ENCODE measurements at places on chromosomes 11 and 22.
A peak's percentile ranks its signal among the peaks of the same experiment; 100 is the strongest.

GRCh38 chr22:39241794-39242594 is 2.8 kb downstream of the PDGFB start:
- DNase-seq, result no peak

DNA sequence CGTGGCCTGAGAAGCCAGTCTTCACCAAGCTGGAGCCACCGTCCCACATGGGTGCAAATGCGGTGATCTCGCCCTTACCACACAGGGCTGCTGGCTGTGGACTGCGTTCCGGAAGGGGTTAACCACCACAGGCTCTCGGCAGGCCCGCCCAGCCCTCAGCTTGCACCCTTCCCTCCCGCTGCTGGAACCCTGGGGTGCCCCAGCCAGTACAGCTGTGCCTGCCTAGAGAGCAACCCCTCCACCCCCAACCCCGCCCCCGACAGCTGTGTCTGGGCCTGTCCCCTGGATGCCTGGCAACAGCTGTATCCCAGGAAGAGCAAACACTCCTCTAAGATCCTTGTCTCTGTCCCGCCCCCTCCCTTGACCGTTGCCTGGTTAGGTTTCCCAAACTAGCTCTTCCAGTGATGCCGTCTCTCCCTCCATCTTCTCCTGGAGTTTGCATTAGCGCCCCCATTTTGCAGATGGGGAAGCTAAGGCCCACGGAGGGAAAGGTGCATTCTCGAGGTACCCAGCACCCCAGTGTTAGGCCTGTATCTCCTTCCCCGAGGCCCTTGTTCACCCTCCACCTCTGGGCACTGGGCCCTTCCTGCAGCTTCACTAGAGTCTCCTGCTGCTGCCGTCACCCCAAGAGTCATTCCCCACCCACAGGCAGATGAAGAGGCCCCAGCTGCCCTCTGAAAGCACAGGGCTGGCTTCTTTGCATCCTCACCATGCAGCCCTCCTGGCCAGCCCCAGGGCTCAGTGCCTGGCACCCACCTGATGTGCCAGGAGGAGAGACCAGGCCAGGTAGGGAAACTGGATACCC is 12.6 kb upstream of the COX8A start:
- peak; percentile 41 for DNase-seq

GRCh38 chr11:117160826-117161225 is 16.7 kb downstream of the PAFAH1B2 start:
- DNase-seq, result no peak

GRCh38 chr11:104624021-104624420 is 274.2 kb downstream of the CASP12 start:
- DNase-seq, result no peak

- no peak for DNase-seq
These were observed 1.7 kb downstream of the ESRRA start for GRCh38 chr11:64306876-64307622.

- DNase-seq, result peak; percentile 13
These were observed 57.0 kb downstream of the PDE2A start for GRCh38 chr11:72617080-72617762.

- DNase-seq, result peak; percentile 95
These were observed 53.6 kb downstream of the BCR start for GRCh38 chr22:23233752-23234408.

- DNase-seq, result no peak
These were observed 39.5 kb downstream of the COPB1 start for GRCh38 chr11:14460147-14460546.

DNA sequence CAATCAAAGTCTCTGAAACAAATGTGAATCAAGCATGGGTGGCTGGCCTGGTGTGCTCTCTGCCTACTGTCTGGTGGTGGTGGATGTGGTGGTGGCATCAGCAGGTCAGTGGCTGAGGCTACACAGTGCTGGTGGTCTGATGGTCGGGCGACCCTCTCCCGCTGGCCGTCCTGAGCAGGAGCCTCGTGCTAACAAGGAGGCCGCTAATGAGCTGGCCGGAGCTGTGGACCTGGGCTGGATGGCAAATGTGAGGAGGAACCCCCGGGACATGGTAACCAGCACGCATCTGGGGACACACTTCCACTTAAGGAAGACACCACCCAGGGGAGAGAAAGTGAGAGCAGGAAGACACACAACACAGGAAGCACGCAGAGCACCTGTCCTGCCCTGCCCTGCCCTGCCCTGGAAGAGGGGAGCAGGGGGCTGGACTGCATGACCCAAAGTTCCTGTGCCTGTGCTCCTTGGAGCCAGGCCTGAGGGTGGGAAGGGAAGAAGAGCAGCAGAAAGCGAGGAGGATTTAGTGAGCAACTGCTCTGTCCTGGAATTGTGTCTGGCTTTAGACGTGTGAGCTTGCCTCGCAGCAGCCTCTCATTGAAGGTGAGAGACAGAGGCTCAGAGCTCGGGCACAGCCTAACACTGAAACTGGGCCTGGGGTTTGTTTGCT is 23.7 kb downstream of the SLC37A2 start:
- no peak for DNase-seq

DNA sequence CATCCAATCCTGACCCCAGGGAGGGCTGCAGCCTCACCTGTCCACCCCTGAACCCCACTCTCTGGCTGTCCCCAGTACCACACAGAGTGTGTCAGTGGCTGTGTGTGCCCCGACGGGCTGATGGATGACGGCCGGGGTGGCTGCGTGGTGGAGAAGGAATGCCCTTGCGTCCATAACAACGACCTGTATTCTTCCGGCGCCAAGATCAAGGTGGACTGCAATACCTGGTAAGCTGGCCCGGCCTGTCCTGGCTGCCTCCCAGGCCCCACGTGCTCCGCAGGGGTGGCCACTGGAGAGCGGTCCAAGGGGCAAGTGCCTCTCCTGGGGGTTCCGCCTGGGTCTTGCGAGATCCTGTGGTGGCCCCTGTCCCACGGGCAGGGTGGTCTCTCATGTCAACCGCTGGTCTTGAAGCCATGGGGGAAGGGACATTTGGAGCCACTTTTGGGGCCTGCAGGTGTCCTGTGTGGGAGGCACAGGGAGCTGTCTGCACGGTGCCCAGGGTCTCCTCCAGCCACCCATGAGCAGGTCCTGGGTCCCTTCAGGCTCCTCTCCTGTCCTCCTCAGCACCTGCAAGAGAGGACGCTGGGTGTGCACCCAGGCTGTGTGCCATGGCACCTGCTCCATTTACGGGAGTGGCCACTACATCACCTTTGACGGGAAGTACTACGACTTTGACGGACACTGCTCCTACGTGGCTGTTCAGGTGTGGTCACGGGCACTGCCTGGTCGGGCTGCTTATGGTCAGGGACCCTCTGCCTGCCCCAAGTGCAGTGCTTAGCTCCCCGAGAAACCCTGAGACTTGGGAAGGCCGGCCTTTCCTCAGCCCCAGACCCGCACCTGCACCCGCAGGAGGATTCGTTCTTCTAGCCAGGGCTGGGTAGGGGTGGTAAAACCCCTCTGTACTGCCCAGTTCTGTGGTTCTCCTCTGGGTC is 11.8 kb downstream of the MUC2 start:
- no peak for DNase-seq

DNA sequence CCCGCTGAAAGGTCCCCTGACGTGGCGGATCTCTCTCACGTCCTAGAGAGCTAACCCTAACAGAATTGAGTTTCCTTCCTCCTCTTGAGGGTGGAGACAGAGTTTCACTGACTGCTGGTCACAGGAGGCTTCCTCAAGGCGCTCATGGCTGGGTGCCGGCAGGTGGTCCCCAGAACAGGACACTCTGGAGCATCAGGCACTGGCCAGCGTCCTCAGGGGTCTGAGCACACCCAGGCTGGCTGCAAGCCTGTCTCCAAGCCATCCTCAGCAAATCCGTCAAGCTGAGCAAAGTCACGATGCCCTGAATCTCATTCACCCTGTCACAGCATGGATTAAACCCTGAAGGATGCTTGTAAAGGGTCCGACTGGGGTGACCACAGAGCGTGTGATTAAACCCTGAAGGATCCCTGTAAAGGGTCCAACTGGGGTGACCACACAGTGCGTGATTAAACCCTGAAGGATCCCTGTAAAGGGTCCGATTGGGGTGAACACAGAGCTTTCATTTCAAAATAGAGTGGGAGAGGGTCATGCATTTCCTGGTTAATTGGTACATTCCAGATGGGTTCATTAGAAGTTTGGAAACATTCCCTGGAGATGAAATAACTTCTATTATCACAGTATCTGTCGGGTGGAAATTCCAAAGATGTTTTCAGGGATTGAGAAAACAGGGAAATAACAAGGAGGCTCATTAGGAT is 473.0 kb downstream of the BRD1 start:
- DNase-seq, result no peak

GRCh38 chr22:22558972-22559603 is at the start of gene PRAME:
TSS of gene PRAME (minus strand) at chr22:22559265. CDS start at chr22:22556832, 2,433 bp downstream.
- peak; percentile 55 for DNase-seq

DNA sequence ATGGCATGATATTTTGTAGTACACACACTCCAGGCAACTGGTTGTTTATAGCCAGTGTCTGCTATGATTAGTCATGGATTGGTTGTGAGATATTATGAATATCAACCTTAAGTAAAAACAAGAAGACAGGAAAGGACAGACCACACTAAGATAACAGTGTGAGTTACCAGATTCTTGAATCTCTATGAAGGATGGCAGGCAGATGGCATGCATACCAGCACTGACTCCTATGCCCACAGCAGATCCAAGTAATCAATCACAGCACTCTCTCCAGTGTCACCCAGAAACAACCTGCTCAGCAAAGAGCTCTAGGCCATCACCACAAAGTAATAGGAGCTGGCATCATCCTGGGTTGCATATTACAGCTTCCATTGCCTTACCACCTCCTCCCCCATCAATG is 116.6 kb downstream of the GALNT18 start:
- DNase-seq, result no peak

Measured in fibroblast of mammary gland (primary cell).